ENCODE measurements at places on chromosomes 3 and 15. TPM values are rescaled to one million over a fixed set of nuclear protein-coding genes. Genes with fewer than 3 reads are reported as not detected.

UCN2 gene
- 0.40 TPM for polyA plus RNA-seq

CCDC12 gene
- polyA plus RNA-seq: 56.9 TPM

SCN11A gene
- 2.2 TPM for polyA plus RNA-seq

DNA sequence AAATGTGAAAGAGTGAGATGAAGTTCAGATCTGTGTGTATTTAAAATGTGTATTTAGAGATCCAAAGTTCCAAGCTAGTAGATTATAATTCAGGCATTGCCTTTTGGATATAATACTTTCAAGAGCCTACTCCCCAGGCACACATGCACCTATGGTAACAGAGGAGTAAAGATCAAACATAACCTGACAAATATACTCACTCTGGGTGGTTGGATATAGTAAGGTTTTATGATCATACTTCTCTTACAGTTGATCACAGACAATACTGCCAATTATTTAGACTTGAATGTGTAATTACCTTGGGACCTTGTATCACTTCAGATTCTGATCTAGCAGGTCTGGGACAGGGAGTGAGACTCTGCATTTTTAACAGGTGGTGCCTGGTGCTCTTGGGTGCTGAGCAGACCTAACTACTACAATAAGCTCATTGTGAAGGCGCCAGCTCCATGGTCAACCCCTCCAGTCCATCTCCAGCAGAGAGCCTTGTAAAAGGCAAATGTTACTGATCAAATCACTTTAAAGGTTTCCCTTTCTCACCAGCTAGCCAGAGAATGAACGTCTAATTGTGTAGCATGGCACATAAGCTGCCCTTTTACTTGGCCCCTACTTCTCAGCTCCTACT lies 55.5 kb downstream of the NBEAL2 start:
- no peak for DNase-seq

- DNase-seq: no peak
These were observed at the start of gene DVL3 for GRCh38 chr3:184154885-184155643. Gene DVL3, plus strand, starts transcription at chr3:184155377. Its CDS starts 259 bp downstream, at chr3:184155636.

- no peak for DNase-seq
These were observed 36.5 kb downstream of the BOC start for GRCh38 chr3:113247675-113248458.

Measured in left renal cortex interstitium (tissue), 4 donors.